ENCODE measurements at places on chromosomes 3 and 15. TPM values are rescaled to one million over a fixed set of nuclear protein-coding genes. Genes with fewer than 3 reads are reported as not detected.
A peak's percentile ranks its signal among the peaks of the same experiment; 100 is the strongest.

- no peak for DNase-seq
Measured at GRCh38 chr3:126731044-126731443, 27.0 kb downstream of the CHCHD6 start.

- DNase-seq = no peak
Measured at GRCh38 chr3:46361408-46362283, 7.7 kb downstream of the CCR2 start.

The ECE2 gene
- not detected for total RNA-seq

The ANKDD1A gene
- 0.59 TPM for total RNA-seq

GRCh38 chr3:54211097-54211496 is 88.7 kb downstream of the CACNA2D3 start:
- DNase-seq = no peak

- DNase-seq = no peak
Measured at GRCh38 chr3:37040231-37040630, 46.9 kb downstream of the MLH1 start.

GRCh38 chr3:100316641-100317069 is 17.9 kb upstream of the NIT2 start:
- DNase-seq = peak; percentile 34

The PAK2 gene
- total RNA-seq = 65.8 TPM

DNA sequence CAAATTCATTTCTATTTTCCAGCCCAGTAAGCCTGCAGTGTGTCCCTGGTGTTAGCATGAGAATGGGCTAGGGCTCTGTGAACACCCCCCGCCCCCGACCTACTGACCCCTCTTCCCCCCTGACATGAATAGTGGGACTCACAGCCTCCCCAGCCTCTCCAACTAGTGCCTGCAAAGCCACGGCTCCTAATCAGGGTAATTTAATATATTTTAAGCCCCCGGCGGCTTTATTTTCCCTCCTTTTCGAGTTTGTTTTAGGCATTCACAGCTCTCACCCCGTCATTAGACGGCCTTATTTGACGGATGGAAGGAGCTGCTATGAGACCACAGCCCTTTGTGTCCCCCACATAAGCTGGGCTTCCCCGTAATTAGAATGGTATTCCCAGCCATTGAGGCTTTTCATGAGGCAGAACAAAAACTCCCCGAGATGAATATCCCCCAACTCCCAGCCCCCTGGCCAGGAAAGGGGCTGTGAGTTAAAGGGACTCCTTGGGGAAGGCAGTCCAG is 78.3 kb upstream of the POLG start:
- no peak for DNase-seq

DNA sequence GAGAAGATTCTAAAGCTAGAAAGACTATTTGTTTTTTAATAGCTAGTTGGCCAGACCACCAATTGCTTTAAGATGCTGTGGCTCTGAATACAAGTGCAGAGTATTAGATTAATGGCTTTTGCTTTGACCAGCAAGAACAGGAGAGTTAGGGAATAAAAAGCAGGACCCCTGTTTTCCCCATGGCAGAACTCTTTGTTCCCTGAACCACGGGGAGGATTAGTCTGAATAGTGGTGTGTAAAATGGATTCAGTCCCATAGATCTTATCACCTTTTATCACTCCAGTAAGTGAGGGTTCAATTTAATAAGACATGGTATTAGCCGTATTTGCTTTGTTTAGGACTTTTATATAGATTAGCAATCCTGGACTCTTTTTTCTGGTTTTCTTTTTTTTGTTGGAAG is 562.6 kb upstream of the DPPA4 start:
- DNase-seq = no peak

DNA sequence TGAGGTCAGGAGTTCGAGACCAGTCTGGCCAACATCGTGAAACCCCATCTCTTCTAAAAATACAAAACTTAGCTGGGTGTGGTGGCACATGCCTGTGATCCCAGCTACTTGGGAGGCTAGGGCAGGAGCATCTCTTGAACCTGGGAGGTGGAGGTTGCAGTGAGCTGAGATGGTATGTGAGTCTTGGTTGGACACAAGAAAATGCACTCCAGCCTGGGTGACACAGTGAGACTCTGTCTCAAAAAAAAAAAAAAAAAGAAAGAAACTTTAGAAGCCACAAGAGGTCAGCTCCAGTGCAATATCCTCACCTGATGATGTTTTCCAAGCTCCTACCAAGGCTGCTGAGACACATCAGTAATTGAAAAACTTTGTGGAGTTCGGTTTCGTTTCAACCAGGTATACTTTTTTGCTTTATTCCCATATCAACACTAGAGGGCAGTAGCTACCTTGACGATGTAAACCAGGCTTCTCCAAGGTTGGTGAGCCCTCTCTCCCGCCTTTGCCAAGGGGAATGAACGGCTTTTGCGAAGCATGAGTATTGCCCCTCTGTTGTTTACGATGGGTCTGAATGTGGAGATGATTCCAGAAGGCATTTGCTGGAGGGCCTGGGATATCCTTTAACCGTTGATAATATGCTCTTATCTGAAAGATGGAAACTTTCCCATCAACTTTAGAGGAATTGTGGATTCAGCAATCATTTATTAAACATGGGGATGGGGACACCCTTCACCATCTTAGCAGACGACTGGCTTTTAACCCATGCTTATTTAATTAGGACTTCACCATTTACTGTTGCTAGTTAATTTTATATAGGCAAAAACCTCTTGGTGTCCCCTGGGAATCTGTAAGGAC is 202.8 kb downstream of the SV2B start:
- DNase-seq = peak; percentile 34

GRCh38 chr3:77648664-77649063 is 608.8 kb downstream of the ROBO2 start:
- DNase-seq = no peak

The CFAP91 gene
- 58.4 TPM for total RNA-seq

DNA sequence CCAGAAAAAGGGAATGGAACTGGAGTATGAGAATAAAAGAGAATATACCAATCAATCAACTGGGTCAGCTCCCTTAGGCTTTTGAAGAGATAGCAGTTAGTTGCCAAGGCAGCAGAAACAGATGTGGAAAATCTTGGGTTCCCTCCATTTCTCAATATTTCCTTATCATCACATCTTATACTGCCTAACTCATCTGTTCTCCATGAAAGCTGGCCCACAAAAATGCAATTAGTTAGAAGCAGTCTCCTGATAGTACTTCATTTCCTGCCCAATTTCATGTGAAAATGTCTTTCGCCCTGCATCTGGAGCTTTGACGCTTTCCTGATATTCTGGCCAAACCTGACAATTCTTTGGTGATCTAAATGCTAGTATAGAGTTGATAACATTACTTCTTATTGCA is 30.1 kb upstream of the SPTSSB start:
- no peak for DNase-seq

DNA sequence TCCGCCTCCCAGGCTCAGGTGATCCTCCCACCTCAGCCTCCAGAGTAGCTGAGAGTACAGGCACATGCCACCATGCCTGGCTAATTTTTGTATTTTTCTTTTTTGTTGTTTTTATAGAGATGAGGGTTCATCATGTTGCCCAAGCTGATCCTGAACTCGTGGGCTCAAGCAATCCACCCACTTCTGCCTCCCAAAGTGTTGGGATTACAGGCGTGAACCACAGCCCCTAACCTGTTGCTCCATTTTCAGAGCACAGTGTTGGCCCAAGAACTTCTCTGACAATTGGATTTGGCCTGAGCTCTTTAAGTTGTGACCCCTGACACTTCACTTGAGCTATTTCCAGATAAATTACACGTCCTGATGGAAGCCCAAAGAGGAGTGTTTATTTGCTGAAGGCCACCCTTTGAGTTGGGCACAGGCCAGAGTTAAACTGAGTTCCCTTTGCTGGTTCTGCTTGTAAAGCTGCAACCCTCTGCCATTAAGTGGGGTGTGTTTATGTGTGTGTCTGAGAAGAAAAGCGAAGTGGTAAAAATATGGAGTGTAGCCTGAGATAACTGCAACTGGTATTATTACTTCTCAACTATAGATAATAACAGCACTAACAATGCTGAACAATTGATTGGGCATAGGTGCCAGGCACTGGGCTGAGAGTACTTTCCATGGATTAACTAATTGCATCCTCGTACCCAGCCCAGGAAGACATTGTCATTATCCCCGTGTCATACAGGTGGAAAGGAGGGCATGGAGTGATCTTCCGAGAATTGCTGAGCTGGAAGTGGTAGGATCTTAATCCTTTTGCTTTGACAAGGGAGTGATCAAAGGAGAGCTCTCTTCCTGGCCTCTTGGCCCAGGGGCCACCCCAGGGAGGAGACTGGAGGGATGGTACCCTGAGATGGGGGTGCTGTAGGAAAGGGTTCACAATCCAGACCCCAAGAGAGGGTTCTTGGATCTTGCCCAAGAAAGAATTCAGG is 91.5 kb upstream of the PROK2 start:
- DNase-seq = no peak

The USP50 gene
- 2.8 TPM for total RNA-seq

DNA sequence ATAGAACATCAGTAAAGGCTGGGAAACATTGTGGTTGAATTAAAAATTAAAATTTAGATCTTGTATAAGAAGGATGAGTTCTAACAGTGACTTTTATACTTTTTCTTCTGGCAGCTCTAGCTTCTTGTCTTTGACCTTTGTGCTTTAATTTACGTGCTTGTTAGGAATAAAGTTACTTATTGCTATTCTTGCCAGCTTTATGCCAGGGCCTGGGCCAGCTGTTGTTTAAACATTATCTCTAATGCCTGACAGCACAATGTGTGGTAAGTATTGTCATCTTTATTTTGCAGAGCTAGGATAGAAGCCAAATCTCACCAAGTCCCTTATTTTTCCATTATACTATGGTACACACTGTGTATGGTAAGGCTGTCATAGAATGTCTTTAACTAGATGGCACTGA is 766.7 kb upstream of the GOLIM4 start:
- DNase-seq = no peak

DNA sequence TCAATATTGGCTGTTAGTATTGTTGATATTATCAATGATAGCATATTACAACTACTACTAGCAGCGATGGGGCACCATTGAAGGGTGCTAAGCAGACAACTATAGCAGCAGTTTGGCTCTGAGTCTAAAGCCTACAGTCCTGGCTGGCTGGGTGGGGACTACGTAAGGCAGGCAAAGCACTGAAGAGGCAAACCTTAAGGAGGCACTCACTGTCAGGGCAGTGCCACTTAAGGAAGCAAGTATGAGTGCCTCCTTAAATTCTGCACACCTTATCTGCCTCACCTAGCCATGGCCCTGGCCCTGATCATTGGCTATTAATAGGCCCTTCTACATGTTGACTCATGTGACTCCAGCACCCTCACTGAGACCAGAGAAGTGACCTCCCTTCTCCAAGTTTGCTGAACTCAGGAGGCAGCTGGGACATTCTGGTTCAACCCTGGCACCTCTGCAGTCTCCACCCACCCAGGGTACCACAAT is 20.6 kb downstream of the CDCP1 start:
- DNase-seq = no peak

GRCh38 chr3:112734736-112735350 is 93.9 kb upstream of the CCDC80 start:
- peak; percentile 27 for DNase-seq

The PPIB gene
- total RNA-seq = 425 TPM

The FANCD2OS gene
- total RNA-seq = not detected

GRCh38 chr3:117898722-117899522 is 1135.7 kb downstream of the IGSF11 start:
- no peak for DNase-seq

GRCh38 chr3:42182555-42182954 is 83.4 kb downstream of the CCK start:
- DNase-seq = no peak

DNA sequence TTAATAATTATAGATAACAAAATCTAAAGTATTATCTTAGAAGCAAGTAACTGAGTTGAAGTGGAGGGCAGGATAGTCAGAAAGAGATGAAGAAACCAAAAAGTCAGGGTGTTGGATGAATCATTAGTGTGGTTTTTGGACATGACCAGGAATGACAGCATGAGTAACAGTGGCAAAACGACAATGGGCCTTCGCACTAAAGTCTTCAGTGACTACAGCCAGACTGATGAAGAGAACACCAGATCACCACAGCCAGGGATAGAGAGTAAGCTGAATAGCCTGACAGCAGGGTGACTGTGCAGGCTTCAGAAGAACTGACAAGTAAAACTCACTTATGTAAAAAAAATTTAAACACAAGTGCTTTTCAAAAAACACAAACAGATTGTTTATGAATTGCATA is 96.0 kb upstream of the MELTF start:
- no peak for DNase-seq

- peak; percentile 20 for DNase-seq
Measured at GRCh38 chr3:105368566-105369499, 2.1 kb downstream of the ALCAM start.
